ENCODE measurements at places on chromosomes 3 and 15. TPM values are rescaled to one million over a fixed set of nuclear protein-coding genes. Genes with fewer than 3 reads are reported as not detected.

- DNase-seq: no peak
These were observed 56.6 kb upstream of the POMGNT2 start for GRCh38 chr3:43162230-43163084.

MED12L gene
- polyA plus RNA-seq: 1.6 TPM

DNA sequence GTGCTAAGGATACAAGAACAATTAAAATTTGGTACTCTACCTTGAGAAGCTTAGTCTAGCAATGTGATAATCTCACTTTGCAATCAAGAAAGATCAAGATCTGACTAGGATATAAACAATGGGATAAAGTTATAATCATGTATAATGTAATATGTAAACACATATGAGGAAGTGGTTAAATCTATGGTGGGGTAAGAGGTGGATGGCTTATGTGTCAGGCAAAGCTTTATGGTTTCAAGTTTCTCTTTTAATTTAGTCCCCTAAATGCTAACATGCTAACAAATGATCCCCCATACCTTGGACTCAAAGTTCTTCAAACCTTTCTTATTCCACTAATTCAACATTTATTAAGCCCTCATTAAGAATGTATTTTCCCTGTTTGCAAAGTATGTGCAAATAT is 2.5 kb downstream of the RSL24D1 start:
- DNase-seq: no peak

DNAH12 gene
- 2.3 TPM for polyA plus RNA-seq

DNA sequence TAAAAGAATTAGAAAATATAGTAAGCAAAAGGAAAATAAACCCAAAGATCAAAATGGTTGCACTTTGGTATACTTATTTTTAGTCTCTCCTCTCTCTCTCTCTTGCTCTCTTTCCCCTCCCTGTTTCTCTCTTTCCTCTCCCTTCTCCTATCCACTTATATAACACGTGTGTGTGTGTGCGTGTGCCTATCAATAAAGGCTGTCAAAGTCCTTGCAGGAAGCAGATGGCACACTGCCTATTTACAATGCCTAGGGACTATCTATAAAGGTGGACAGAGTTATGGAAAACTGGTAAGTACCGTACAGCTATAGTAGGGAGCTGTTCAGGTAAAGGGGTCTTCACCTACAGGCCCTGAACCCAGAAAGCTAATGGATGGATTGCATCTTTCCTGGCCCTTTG is 161.6 kb downstream of the SQOR start:
- no peak for DNase-seq

DNA sequence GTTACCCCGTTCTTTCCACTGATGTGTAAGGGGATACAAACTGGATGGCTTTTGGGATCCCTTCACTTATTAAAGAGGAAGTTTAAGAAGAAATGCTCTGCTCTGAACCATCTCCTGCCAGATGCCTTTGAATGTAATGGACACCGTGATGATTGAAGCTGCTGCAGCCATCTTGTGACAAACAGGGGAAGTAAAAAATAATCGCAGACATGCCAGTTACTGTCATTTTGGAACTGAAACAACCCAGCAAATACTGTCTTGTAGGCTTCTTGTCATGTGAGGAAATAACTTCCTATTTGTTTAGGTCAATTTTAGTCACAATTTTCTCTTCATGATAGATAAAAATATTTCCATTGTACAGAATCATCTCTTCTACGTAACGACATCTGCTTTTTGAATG is 224.0 kb downstream of the CHL1 start:
- DNase-seq: no peak

C2CD4B gene
- polyA plus RNA-seq: 0.84 TPM

DNA sequence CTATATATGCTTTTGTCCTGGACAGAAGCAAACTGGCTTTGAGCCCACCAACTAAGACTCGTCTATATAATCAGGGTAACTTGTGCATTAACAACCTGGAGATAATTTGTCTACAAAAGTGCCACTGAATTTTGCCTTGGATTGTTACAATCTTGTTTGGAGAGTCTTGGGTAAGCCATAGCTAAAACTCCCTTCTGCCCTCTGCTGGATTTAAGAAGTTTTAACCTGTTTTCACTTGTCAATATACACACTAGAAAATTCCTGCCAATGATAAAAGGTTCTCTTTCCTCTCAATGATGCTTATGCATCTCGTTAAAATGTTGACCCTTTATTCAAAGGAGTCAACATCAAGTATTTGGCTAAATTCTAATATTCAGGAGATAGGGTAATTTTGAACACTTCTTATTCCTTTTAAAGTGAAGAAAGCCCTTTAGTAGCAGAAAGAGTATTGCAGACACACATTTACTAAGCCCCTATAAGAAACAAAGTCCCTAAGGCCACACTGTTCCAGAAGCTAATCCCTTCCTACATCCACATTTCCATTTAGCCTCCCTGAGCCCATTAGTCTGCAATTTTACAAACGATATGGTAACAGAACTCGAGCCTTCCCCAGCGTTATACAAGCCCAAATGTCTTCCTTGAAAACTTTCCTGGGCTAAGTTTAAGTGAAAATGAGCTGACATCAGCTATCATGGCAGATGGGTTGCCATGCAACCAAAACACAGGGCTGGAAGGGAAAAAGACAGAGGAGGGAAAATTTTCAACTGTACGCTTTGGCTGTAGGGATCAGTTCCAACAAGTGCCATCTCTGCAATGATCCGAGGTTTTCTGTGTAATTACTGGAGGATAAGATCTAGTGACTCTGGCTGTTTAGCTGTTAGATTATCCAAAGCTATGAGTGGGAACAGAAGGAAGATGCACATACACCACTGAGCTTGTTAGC is 75.9 kb upstream of the FGF12 start:
- no peak for DNase-seq

CCR8 gene
- polyA plus RNA-seq: not detected

FNDC3B gene
- 63.8 TPM for polyA plus RNA-seq

Measured in left renal cortex interstitium (tissue), 4 donors.